ENCODE measurements at places on chromosomes 4 and X.

GRCh38 chrX:69279234-69279633 lies 114.0 kb upstream of the PJA1 start:
- no peak for DNase-seq

DNA sequence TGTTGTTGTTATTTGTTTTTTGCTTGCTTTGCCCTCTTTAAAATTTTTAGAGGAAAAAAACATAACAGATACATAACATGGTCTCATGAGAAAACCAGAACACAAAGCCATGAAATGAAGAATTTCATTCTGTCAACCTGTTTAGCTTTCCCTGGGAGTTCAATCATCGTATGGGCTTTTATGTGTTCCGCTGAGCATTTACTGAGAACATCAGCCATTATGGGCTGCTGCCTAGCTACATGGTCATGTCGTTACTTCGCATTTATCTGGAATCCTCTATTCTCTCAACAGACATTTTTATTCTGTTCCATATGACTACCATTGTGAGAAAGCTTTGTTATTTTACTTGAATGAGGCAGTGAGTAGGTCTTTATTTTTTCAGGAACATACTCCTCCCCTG lies 51.4 kb downstream of the NDST3 start:
- DNase-seq = no peak

GRCh38 chr4:146916479-146917076 lies 29.1 kb downstream of the TTC29 start:
- peak; percentile 9 for DNase-seq

GRCh38 chr4:17665852-17666251 lies 51.4 kb downstream of the MED28 start:
- DNase-seq = no peak

DNA sequence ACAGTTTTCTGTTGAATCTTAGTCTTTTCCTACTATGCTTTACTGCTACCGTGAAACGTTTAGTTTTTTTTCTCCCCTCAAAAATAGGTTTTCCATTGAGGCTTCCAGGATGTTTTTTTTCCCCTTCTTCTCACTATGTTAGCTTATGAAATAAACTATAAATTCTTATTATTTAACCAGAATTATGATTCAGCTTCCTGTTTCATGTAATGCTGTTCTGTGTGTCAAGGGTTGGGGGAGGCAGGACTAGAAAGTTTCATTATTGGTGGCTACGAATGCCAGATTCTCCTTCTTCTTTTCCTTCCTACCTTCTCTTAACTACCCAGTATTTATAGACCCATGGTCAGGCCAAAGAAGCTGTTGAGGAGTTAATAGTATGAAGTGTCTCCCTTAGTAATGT lies 11.8 kb downstream of the CLCN5 start:
- no peak for DNase-seq

- no peak for DNase-seq
These were observed 782.2 kb downstream of the ARAP2 start for GRCh38 chr4:35461931-35462659.

- no peak for DNase-seq
These were observed 345.5 kb downstream of the GRXCR1 start for GRCh38 chr4:43238008-43238407.

DNA sequence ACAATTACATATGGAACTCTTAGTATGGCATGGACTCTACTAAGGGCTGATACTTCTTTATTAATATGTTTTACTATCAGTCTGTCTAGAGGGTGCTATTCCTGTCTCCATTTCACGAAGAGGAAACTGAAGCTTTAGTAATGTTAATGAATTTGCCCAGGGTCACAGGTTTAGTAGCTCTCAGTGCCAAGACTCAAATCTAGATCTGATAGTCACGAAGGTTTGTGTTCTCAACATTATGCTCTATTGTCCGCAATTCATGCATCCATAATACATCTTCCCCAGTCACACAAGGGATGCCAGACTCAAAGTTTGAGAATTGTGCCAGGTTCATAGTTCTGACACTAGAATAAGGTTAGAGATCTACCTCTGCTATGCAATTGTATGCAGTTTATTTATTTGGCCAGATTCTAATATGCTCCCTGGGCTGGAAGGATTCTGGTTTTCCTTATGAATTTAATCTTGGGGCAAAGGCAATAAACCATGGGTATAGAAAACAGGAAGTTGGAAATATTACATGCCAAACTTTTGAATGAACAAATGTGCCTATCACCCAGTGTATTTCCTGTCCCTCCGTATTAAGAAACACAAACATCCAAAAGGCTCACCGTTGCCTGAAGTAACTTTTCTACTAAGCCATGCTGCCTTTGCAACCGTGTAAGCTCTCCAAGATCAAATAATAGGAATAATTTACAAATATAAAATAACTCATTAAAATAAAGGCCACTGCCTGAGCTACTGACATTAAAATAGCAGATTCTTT lies 478.5 kb downstream of the INPP4B start:
- peak; percentile 38 for DNase-seq

GRCh38 chr4:1502976-1503375 lies 96.7 kb upstream of the NKX1-1 start:
- no peak for DNase-seq

DNA sequence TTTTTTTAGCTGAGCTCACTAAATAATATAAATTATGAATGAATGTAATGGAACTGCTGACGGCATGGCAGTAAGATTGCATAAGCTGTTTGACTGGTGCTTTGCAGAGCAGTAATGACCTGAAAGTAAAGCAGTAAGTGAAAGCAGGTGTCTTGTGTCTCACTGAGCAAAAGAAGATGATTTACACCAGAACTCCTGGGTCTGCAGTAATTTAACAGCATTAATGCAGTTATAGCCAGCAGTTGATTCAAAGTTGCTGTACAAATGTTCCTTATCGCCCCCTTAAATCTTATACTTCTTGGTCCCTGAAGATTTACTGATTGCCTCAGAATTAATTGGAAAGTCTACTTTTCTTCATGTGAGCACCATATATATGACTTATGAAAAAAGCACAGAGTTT lies 187.7 kb downstream of the DCTD start:
- DNase-seq = no peak

DNA sequence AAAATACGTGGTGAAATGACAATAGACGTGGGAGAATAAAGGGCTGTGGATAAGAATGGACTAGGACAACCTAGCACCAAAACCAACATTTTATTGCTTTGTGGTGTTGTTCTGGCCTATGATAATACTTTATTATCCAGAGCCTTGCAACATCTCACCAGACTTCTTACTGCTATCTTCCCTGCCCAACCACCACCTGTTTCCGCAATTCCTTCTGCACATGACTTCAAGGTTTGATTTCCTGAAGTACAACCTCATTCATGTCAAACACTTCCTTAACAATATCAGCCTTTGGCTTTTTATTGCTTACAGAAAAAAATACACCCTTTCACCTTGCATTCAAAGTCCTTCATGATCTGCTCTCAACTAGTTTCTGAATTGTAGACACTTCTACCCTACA lies 84.8 kb downstream of the RTL3 start:
- DNase-seq = no peak

DNA sequence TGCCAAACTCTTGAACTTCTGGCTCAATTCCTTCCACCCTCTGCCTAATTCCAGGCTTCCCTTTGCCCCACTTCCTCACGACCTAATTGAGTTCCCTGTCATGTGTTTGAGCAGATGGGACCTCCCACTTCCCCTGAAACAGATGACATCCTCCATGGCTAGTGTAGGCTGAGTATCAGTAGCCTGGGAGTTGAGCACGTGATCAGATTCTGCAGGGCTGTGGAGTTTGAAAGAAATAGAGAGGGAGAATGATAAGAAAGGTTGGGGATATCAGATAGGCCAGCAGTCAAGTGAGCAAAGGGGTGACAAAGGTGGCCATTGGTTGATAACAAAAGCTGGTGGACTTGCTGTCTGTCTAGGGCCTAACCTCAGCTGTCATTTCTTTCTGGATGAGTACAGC lies 18.8 kb upstream of the NWD2 start:
- no peak for DNase-seq

DNA sequence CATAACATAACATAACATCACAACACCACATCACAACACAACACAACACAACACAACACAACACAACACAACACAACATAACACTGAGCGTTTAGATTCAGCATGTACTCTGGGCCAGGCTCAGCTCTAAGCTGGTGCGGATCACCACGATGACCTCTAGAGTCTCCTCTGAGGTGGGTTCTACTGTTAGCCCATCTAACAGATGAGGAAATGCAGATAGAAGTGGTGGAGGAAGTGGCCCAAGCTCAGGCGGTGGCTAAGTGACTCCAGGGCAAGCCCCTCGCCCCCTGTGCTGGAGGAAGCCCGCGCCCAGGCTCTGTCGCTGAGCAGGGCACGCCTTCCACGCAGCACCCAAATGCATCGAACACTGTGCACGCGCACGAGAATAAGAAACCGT lies 45.3 kb upstream of the CDKN2AIP start:
- no peak for DNase-seq

DNA sequence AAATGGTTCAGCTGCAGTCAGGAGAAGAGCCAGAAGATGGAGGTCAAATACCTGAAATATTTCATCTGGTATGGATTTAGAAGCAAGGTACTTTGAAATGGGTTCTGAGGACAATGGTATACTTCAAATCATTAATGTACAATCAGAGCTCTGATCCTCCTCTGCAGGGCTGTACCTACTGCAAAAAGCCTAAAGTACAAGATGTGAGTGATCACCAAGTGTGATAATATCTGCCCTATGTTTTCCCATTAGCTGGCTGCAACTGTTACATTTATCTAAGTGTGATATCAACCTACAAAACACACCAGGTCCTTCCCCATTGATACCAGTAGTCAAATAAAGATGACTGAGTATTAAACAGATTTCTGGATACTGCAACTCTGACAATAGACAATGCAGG lies 25.1 kb downstream of the HDX start:
- no peak for DNase-seq

GRCh38 chr4:1716065-1716945 lies 4.2 kb upstream of the SLBP start:
- no peak for DNase-seq

DNA sequence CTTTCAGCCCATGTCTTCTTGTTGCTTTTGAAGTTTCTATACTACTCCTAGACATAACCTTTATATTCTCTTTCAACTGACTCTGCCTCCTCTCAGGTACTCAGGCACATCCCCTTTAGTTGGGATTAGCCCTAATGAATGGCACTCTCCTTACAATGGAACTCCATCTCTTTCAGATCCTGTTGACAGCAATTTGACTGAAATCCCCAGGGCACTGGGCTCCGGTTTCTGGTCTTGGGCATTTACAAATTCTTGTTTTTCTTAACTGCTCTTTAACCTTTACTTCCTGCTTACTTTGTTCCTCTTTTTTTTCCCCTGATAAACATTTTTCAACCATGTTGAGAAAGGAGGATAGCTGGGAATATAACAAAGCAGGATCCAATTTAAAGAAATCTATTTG lies 68.9 kb downstream of the ENOX2 start:
- DNase-seq = no peak

DNA sequence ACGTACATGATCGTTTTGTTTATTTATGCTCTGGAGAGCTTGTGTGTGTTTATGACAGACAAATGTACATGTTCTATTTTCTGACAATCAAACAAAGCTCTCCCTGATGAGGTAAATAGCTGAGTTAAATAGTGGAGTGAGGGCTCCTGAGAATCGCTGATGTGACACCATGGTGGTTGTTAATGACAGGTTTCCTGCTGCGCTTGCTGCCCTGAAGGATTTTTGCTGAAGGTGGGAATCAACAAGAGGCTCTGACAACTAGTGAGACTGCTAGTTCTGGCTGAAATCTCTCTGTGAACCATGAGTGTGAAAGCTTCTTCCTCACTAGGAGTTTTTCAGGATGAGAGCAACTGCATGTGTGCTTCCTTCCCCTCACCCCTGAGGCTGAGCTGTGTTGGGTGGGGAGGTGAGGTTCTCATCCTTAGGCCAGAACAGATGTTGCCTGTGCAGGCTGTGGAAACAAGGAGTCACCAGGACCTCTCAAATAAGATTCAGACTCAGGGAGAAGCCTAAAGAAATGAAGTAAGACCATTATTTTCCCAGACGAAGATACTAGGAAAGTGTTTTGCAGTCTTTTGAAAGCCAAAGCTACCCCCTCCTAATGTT lies 173.4 kb upstream of the JADE1 start:
- DNase-seq = no peak

DNA sequence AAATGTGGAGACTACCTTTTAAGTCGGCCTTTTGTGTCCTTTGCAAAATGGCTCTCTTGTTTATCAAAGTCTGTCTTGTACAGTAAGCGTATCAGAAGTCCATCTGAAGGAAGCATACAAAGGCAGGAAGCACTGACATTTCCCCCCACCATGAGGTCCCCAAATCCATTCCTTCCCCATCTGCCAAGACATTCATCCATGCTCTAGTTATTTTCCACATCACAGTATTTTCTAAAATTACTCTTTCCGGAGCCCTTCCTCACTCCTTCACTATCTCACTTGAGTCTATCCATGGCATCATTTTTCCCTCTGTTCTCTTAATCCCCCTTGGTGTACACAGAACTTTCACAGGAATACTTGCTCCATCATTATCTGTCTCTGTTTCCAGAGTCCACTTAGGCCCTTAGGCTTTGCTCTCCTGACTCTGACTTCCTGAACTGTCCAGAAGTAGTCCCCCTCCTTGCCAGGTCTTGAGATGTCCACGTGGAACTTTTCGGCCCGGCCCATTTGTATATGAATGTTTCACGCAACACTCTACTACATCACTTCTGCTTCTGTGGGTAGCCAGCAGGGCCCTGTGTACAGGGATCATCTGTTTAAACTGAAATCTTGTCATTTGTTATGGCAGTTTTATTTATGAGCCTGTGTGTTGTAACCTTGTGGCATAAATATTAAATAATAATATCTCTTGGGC lies 2.1 kb downstream of the SEL1L3 start:
- DNase-seq = peak; percentile 39

DNA sequence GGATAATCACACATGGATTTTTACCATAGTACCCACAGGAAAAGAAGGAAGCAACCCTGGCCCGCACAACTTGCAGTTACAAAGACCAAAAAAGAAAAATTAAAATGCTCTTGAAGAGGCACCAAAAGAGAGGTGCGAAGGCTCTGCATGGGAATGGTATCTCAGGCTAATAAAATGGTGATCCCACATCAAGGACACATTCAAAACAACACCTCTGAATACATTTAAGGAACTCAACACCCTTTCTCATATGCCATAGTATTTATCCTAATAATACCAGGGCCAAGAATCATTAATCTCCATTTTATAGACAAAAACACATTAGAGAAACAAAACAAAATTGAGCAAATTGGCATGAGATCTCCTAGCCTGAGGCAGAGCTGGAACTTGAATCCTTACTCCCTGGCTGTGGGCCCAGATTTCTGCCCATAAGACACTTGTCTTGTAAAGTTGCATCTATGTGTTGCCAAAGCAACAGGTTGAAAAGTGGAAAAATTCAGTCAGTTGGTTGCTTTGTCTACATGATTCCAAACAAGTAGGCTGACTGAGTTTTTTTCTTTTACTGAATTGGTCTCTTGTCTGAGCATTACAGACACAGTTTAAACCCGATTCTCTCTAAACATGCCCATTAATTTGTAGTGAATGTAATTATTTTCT lies 33.5 kb downstream of the GUCY2F start:
- no peak for DNase-seq

GRCh38 chr4:165199286-165199685 lies 8.1 kb upstream of the KLHL2 start:
- no peak for DNase-seq

DNA sequence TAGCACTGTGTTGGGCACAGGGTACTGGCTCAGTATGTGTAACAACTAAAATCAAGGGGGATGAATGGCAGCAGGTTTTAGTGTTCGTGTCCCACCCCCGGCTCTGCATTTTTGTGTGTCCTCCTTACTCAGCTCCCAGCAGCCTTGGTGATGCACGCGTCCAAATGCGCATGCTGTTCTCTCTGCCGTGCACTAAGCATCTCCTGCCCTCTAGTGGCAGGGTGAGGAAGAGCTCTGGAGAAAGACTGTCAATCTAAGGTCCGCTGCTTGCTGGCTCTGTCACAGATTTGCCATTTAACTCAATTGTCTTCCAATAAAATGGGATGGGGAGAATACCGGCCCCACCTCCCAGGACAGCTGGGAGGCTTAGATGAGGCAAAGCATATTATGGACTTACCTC lies 61.4 kb downstream of the WFS1 start:
- peak; percentile 18 for DNase-seq
